ENCODE measurements at places on chromosomes 13 and 19.

GRCh38 chr13:48096670-48097069 is 1.8 kb upstream of the MED4 start:
- no peak for DNase-seq

DNA sequence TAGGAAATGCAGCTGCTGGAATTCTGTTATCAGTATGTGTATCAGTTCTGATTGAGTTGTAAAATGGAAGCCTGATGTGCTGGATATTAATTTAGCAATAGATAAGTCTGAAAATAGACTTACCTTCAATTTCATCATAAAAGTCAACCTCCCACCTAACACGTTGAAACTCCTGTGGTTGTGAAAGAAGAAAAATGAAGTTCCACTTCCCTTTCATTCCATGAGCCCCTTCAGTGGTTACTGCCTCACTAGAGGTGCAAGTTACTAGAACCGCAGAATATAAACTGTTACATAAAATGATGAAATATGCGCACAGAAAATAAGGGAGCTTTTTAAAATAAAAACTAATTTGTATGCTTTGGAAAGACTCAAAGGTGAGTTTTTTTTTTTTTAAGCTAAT is 249.2 kb downstream of the SHISA2 start:
- DNase-seq, result no peak

DNA sequence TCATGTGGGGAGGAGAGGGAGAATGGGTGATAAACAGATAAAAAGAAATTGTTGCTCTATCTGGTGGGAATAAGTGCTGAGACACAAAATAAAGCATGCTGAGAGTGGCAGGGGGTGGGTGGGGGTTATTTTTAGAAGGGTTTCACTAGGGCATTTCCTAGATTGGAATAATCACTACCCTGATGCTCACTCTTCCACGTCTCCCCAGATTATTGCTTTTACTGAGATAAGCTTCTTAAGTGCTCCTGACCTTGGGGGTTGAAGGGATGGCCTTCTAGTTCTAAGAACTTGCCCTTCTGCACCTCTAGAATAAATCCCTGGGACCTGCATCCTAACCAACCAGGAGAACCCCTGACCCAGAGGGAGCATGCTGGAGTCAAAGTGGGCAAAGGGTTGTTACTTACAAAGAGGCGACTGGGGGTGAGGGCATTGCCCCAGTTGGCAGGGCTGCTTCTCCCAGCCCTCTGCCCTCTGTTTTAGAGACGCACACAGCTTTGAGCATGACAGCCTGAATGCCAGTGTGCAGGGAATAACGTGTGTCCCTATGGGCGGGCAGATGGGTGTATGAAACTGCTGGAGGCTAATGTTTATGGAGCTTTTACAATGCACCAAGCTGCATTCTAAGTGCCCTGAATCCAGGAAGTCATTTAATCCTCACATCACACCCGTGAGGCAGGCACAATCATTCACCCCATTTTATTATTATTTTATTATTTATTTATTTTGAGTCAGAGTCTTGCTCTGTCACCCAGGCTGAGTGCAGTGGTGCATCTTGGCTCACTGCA is 743 bp downstream of the RDH8 start:
- DNase-seq, result no peak

- peak; percentile 46 for DNase-seq
These were observed 416.4 kb downstream of the TSHZ3 start for GRCh38 chr19:30932854-30933253.

Data from islet precursor cell (in vitro differentiated cells).